ENCODE measurements at places on chromosomes 11 and 22.

GRCh38 chr22:23248583-23248982 lies 68.3 kb downstream of the BCR start:
- DNase-seq: no peak

DNA sequence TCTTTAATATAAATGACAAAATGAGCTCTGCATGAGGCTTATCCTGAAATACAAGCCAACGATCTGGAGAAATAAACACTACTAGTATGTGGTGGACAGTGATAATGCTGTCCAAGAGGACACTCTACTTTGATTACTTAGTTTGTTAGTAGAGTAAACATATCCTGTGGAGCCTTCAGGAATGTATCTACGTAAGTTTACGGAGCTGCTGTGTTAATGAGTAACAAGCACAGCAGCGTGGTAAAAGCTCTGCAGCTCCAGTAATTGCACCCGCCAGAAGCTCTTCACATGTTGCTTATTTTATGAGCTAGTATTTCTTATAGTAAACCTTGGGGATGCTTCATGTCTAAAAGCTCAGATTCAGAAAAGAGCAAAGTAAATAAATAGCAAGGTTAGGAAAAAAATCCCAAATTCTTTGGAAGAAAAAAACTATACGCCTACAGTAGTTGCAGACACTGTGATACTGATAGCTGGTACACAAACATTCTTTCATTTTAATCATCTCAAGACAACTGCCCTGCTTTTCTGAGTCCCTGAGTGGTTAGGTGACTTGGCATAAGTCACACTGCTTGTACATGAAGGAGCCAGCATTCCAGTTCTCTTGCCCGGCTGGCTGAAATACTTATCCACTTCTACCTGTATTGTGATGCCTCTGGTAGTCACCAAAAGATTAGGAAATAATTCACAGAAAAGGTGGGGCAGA lies 32.7 kb upstream of the CCDC34 start:
- DNase-seq: no peak

DNA sequence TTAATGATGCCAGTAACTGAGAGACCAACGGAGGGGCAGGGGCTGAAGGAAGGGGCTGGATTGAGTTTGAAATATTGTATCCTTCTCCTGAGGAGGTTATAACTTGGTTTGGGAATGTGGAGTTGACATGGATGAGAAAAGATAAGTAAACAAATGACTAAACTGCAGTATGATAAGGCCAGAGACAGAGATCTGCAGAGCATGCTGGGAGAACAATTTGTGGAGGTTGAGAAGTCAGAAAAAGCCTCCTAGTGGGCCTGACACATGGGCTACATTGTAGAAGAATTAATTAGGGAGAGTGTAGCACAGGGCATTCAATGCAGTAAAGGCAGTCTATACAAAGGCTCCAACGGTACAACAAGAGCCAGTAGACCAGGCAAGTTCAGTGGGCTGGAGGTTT lies 55.9 kb downstream of the SPON1 start:
- DNase-seq: no peak

DNA sequence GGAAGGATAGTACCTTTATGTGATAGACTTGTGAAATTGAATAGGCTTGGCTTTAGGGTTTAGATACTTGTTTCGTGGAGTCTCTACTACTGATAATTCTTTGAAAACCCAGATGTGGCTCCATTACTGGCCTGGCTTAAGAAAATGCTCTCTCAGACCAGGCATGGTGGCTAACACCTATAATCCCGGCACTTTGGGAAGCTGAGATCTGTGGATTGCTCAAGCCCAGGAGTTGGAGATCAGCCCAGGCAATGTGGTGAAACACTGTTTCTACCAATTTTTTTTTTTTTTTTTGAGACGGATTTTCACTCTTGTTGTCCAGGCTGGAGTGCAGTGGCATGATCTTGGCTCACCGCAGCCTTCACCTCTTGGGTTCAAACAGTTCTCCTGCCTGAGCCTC lies 40.9 kb downstream of the ATG13 start:
- DNase-seq: no peak

DNA sequence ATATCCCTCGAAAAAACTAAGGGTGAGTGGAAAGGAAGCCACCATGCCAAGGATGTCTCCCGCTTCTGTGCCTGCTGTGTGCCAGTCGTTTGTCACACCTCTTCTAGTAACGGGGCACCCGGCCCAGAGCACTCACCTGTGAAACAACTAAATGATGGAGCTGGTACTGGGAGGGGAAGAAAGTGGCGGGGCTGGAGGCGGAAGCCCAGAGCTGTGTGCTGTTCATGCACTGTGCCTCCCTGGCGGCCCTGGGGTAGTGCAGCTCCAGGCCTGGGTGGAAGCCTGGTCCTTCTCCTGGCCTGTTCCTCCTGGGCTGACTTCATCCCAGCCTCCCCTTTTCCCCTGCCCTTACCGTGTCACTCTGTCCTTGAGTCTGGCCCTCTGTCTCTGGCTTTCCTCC lies 130.2 kb downstream of the CEP164 start:
- no peak for DNase-seq

DNA sequence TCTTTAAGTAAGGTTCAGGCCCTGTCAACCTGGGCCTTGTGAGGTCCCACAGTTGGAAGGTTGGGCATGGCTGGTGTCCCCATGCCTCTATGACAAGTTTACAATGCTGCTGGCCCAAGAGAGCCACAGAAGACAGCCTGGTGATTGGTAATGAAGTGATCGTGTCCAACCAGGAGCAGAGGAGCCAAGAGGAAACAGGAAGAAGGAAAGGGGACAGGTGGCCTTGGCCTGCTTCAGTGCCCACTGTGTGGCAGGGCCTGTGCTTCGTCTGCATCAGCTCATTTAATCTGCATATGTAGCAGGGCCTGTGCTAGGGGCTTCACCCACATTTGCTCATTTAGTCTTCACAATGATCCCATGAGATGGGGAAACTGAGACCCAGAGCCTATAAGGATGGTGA lies 42.1 kb upstream of the CSNK2A3 start:
- DNase-seq: no peak

DNA sequence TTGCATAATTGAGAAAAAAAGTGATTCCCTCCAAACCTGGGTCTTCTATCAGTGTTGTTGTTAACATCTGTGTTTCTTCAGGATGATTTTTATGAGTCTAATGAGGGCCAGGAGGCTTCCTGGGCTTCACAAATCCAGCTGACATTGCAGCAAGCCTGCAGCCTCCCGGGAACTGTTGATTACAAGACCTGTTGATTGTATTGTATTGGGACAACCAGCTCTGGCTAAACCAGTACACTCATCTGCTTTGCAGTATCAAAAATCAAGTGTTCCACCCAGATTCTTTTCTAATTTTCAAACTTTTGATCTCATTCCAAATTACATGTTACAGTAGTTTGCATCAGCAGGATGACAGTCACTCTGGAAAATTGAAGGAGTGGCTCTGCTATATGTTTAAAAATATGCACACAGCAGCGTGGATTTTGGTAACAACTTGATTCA lies 16.1 kb upstream of the PRSS23 start:
- DNase-seq: no peak

DNA sequence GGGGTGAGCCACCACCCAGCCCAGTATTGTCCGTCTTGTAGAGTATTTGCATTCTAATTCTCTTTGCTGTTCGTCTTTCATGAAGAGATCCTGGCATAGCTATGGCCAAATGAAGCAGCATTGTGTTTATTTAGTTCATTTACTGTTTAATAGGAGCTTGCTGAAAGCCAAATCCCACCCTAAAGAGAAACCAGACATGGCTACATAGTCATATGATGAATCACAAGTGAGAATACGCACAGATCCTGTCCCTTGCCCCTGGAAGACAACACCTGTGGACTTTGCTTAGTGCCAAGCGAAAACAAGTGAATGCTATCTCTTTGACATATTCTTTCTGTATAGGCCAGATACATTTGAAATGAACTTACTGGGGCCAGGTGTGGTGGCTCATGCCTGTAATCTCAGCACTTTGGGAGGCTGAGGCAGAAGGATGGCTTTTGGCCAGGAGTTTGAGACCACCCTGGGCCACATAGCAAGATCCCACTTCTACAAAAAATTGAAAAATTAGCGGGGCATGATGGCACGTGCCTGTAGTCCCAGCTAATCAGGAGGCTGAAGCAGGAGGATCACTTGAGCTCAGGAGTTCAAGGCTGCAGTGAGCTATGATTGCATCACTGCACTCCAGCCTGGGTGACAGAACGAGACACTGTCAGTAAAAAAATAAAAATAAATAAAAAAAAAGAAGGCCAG lies 5.1 kb upstream of the ARFGAP3 start:
- no peak for DNase-seq

GRCh38 chr22:31127181-31127772 lies 4.5 kb downstream of the INPP5J start:
- no peak for DNase-seq

GRCh38 chr11:120746376-120746775 lies 234.8 kb downstream of the GRIK4 start:
- no peak for DNase-seq

DNA sequence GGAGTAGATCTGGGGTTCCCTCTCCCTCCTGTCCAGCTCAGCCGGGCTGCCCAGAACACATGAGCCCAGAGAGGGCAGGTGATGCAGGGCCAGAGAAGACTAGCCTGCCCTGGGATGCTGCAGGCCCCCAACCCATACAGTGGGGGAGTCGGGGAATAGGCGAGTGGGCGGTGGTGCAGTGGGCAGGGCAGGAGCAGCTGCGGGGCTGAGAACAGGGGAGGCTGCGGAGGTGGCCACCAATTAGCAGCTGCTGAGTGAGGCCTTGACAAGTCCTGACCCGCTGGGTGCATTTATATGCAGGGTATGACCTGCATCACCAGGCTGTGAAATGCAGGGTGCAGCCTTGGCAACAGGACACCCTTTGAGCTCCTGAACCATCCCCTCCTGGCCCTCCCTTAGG lies 43.1 kb downstream of the NFAM1 start:
- DNase-seq: no peak
